Left kidney (tissue), 8 donors: ENCODE measurements at places on chromosomes 6 and 20. TPM values are rescaled to one million over a fixed set of nuclear protein-coding genes. Genes with fewer than 3 reads are reported as not detected.

GRCh38 chr20:1377984-1378734, 14.7 kb downstream of the FKBP1A start:
- DNase-seq: no peak

GRCh38 chr6:136737871-136738691, 54.2 kb downstream of the MAP3K5 start:
- no peak for DNase-seq

MAS1L gene
- polyA plus RNA-seq: not detected

SALL4 gene
- polyA plus RNA-seq: 16.3 TPM

TSBP1 gene
- 0.27 TPM for polyA plus RNA-seq

ALDH8A1 gene
- polyA plus RNA-seq: 30.9 TPM
